ACHN (cell line): ENCODE measurements at places on chromosomes 6 and 20.

- no peak for DNase-seq
Observed at GRCh38 chr6:85641522-85641896, 1.2 kb downstream of the SYNCRIP start.

DNA sequence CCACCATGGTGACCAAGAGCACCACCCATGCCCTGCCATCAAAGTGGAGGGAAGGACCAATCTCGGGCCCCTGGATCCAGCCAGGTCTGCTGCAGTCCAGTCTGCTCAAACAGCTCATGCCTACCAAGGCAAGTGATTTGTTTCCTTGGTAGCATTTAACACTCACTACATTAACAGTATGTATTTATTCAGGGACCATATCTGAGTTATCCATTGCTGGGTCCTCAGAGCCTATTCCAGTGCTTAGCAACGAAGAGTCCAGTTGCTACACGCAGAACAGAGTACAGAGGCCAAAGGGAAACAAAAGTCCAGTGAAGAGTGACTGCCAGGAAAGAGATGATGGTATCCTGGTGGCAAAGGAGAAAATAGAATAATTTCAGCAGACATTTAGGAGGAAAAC lies 352.2 kb downstream of the PTPRT start:
- DNase-seq, result no peak

- no peak for DNase-seq
Observed at GRCh38 chr6:32945108-32945760, 4.4 kb upstream of the HLA-DMB start.

GRCh38 chr6:149473080-149474052 lies 11.4 kb downstream of the ZC3H12D start:
- no peak for DNase-seq

DNA sequence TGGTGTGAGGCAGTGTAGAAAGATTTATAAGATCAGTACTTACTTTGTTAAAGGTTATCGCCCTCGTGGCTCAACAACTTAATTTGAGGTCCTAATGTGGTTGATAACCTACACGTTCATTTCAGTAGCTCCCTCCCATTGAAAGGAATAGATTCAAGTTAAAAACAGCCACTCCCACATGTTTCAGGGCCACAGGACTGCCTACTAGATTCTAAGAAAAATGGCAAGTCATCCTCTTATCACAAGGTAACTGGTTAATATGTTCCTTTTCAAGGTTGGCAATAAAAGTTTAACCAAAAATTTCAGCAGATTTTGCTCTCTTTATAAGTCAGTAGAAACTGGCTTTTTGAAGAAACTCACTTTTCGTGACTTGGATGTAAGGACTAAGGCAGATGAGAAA lies 17.1 kb downstream of the GSTA2 start:
- DNase-seq, result no peak

GRCh38 chr6:99416892-99417767 lies 8.0 kb downstream of the PNISR start:
- no peak for DNase-seq

- no peak for DNase-seq
Observed at GRCh38 chr6:15534974-15535373, 127.9 kb downstream of the DTNBP1 start.

- no peak for DNase-seq
Observed at GRCh38 chr20:50810063-50810462, 15.2 kb downstream of the BCAS4 start.

DNA sequence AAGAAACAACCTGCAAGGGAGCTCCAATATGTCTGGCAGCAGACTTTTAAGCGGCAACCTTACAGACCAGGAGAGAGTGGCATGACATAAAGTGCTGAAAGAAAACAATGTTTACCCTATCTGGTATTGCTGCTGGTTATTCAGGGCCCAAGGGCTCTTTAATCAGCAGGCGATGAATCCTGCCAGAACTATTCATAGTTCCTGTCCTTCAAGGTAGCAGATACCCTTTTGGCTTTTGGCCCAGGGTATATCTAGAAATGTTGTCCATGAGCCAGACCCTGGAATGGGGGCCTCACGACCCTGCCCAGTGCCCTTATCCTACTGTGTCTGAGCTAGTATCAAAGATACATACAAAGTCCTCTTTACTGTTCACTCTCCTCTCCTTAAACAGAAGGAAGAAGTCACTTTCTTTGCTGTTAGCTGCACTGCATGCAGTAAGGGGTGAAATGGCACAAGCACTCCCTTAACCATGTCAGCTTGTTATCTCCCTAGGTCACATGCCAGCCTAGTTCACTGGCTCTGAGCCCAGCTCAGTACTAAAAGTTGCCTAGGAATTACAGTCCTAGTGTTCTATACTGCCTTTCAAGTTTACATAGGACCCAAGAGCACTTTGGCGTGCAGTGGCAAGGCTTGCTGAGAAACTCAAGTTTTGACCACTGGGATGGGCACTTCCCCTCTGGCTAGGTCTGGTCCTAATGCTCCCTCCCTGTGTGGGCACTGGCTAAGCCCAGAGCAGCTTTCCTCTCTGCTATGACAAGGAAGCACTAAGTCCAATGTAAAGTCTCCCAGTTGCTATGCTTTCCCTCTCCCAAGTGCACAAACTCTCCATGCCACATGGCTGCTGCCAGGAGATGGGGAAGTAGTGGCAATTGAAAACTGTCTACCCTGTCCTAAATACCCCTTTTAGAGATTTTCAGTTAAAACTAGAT lies 122.0 kb downstream of the HTR1B start:
- DNase-seq, result no peak

- DNase-seq, result no peak
Observed at GRCh38 chr6:139877828-139878405, 503.5 kb upstream of the CITED2 start.

DNA sequence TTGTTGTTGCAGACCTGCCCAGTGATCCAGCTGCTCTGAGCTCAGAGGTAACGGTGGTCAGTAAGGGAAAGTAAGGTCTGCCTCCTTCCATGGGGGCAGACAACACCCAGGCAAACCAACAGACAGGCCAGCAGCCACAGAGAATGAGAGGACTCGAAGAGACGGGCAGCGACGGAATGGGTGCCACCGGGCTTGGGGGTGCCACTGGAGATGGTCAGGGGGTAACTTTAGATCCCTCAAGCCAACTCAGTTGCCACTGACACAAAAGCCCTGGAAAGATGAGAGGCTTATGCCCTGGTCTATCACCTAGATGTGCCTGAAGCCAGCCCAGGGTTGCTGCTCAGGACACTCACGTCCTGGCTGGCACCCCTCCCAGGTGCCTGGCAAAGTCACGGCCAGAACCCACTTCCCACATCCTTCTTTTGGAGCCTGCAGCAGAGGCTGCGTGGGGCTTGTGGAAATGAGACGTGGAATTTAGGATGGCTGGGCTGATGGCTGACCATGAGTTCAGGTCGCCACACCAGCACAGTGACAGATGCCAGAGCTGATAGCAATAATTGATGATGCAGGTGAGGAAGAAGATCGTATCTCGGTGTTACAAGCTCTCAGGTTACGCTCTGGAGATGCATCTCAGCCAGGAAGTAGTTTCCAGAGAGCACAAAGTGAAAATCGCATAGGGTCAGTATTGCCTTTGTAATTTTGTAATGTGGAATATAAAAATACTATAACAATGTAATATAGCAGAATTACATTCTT lies 209.1 kb downstream of the SYNDIG1 start:
- no peak for DNase-seq

GRCh38 chr20:11502061-11502460 lies 415.6 kb upstream of the BTBD3 start:
- peak; percentile 35 for DNase-seq

- DNase-seq, result no peak
Observed at GRCh38 chr6:131129689-131130553, 5.3 kb upstream of the AKAP7 start.

GRCh38 chr20:47330933-47331708 lies 25.4 kb downstream of the ZMYND8 start:
- peak; percentile 77 for DNase-seq

DNA sequence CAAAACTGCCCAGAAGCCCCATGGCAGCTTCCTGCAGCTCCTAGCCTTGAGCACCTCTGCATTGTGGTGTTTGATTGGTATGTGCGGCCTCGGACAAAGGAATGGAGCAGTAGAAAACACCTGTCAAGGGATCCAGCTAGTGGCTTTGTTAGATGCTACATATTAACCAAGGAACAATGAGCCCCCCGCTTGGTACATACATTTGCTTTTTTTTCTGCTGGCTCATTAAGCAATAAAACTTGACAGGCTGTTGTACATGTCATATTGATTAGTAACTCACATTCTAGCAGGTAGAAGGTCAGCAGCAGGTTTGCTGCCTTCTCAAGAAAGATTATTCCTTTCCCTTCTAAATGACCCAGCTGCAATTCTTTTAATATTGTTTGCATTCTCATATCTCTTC lies 937 bp downstream of the SPACA1 start:
- DNase-seq, result no peak

DNA sequence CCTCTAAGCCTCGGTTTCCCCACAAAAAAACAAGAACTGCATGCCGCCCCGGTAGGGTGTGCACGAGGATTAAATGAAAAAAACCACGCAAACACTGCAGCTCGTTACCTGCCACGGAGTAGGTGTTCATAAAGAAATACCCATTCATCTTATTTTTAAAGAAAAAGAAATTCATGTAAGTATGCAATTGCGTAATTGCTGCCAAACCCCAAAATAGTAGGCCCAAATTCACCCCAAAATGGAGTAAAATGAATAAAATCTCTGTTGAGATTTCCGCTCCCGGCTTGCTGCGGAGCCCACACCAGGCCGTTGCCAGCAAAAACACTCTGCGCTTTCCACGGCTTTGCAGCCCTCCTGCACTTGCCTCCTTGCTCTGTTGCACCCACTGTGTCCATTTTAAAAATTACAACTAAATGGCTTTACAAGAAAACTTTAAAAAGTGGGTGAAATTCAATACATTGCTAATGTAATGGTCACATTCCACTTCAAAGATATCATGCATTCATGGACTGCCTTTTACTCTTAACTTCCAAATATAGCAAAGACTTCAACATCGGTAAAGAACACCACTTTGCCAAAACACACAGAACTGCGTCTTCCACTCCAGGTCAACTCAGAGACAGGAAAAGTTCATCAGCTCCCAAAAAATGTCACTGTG lies 125.0 kb downstream of the ZMYND8 start:
- no peak for DNase-seq

GRCh38 chr6:132812255-132812732 lies 2.1 kb upstream of the RPS12 start:
- DNase-seq, result no peak

DNA sequence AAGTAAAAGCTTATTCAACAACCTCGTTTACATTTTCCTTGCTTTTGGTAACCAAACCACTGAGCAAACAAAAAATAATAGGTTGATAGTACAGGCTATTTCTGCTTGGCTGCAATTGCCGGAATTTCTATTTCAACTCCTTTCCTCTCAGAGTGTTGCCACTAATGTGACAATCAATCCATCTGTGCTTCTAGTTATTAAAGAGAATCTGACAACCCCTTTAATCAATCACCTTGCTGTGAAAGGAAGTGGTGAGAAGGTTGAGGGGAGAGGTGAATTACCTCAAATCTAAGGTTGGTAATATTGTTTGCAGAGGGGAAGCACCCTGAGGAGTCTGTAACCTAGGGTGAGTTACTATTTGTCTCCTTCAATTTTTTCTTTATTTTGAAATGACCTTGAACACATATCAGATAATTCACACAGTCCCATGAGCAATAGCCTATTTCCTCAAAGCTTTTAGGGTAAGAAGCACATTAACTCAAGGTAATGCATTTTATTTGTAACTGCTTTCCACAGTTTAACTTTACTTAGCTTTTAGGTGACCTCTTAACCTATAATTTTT lies 603.4 kb downstream of the MMUT start:
- no peak for DNase-seq

DNA sequence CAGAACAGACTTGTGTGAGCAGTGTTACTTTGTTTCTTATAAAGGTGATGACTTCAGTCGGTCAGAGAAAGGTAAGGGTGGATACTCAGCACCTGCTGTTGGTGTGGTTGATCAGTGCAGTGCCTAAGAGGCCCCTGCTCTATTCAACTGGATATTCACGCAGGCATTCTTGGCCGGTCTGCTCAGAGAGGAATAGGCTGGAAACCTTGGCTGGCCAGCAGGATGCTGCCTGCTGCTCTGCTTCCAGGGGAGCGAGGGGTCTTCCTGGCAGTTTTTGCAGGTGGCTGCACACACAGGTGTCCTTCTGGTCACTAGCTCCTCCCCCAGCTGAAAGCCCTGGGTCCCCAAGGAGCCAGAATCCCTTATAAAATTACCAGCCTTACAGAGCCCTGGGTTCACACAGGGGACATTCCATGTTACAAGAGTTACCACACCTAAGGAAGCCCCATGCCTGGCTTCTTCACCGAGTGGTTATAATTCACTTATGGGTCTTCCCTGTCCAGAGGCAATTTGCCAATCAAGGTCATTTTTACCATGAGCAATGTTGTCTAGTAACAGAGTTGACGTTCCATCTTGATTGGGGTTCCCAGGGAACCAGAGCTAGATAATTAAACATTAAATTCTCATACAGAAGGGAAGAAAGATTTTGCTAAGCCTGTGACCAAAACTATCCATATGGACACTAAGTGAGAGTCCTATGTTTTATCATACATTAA lies 16.4 kb downstream of the SYNJ2 start:
- no peak for DNase-seq

DNA sequence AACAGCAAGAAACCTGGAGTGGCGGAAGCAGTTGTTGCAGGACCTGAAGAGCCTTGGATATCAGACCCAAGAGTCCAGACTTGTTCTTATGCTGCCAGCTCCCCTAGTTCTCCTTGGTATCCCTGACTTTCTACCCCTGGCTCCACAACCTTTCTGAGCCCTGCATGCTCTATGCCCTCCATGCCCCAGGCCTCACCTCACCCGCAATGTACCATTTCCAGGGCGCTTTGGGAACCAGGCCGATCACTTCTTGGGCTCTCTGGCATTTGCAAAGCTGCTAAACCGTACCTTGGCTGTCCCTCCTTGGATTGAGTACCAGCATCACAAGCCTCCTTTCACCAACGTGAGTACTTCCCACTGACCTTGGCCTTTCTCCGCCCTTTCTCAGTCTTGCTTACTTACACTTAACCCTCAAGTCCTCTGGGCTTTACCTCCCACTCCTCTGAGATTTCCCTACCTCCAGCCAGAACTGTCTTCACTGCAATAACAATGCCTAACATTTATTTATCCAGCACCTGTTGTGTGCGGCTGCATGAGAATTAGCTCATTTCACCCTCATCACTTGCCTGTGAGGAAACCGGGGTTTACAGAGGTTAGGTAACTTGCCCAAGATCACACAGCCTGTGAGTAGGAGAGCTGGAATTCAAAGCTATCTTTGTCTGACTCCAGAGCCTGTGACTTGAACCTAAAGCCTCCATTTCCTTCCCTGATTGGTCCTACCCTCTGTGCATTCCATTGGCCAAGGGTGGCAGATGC lies 2.3 kb downstream of the POFUT1 start:
- no peak for DNase-seq

- DNase-seq, result no peak
Observed at GRCh38 chr6:137536104-137536773, 42.0 kb upstream of the OLIG3 start.
